ENCODE measurements at places on chromosomes 2 and 18.

- no peak for DNase-seq
These were observed 26.2 kb downstream of the TAF4B start for GRCh38 chr18:26252411-26252810.

GRCh38 chr2:214674278-214674677 lies 135.2 kb downstream of the BARD1 start:
- no peak for DNase-seq

DNA sequence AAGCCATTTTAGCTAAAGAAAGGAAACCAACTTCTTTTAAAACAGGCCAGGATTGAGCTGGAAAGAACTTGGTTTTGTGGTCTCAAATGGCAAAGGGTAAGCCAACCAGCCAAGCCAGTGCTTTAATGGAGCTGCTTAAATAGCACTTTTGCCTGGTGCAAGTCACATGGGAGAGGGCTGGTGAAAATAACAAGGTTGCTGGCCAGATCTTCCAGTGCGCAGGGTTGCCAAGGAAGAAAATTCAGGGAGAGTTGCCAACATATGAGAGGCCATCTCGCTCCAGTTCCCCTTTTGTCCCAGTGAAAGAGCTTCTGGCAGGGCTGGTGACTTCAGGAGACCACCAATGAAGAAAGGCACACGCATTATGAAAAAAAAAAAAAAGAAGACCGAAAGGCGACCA lies 57.3 kb downstream of the IRS1 start:
- no peak for DNase-seq

DNA sequence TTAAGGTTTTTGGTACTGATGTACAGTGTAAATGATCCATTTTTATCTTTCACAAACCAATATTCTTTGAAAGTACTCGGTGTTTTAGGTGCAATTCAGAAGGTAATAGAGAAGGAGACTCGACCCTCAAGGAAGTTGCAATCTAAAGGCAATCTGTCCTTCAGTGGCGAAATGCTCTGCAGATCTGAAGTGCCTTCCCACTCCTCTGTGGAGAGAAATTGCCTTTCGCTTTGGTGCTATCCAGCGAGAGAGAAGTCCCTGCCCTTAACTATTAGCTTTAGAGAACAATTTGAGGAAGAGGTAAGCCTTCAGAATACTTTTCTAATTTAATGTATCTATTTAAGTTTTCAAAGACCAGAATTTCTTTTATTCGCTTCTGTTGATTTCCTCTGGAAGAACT lies 371.8 kb upstream of the FANCL start:
- DNase-seq, result no peak

- DNase-seq, result no peak
These were observed 46.3 kb downstream of the ASB18 start for GRCh38 chr2:236217926-236218325.

DNA sequence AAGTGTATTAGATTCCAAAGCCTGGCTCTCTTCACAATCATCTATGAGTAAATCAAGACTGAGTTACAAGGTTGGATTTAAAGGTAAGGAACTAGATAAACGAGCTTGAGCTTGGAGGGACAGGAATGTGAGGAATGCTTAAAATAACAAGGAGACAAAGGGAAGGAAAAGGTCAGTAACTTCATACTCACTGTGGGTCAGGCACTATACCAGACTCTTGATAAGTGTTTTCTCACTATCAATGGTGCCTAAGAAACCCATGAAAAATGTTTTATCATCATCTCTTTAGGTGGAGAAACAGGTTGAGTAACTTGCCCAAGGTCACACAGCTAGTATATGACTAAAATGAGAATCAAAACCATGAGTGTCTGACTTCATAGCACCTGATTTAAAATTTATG lies 212.1 kb downstream of the CDH2 start:
- DNase-seq, result no peak

DNA sequence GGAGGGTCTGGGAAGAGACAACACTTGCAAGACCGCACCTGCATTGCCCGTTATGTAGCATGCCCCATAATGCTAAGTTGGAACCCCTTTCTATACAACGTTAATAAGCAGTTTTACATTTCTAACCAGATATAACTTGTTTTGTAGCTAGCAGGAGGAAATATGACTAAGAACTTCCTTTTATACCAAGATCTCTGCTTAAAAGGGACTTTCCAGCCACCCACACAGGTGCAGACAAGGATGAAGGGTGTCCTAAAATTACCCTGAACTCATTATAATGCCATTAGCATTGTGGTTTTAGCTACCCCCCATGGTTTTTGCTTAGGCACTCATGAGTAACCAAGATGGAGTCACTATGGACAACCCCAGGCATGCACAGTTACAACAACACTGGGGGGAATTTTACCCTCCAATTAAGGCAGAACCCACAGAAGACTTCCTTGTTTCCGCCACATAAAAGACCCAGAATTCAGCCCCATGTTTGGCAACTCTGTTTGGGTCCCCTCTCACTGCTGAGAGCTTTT lies 362.8 kb downstream of the CBLN2 start:
- DNase-seq, result no peak

GRCh38 chr2:239943991-239944631 lies 81.0 kb downstream of the NDUFA10 start:
- no peak for DNase-seq

- no peak for DNase-seq
These were observed 435.1 kb downstream of the DLGAP1 start for GRCh38 chr18:4020026-4020425.

GRCh38 chr2:13106302-13106701 lies 389.6 kb downstream of the TRIB2 start:
- DNase-seq, result no peak

GRCh38 chr2:217286833-217287232 lies 427.0 kb upstream of the TNP1 start:
- DNase-seq, result no peak

GRCh38 chr2:128374001-128374710 lies 55.5 kb upstream of the HS6ST1 start:
- DNase-seq, result peak; percentile 2

GRCh38 chr2:26469092-26469710 lies 8.7 kb downstream of the OTOF start:
- peak; percentile 88 for DNase-seq

DNA sequence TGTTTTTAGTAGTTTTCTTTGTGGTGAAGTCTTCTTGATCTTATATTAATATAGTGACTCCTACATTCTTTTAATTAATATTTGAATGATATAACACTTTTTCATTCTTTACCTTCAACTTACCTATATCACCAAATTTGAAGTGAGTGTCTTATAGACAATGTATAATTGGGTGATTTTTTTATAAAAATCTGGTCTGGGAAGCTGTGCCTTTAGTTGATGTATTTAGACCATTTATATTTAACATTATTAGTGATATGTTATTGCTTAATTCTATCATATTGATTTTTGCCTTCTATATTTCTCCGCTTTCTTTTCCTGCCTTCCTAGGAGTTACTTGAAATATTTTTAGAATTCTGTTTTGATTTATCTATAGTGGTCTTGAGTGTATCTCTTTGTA lies 16.4 kb downstream of the TMEM182 start:
- no peak for DNase-seq

All from WTC11 (cell line).